ENCODE measurements at places on chromosomes 3 and 15.

DNA sequence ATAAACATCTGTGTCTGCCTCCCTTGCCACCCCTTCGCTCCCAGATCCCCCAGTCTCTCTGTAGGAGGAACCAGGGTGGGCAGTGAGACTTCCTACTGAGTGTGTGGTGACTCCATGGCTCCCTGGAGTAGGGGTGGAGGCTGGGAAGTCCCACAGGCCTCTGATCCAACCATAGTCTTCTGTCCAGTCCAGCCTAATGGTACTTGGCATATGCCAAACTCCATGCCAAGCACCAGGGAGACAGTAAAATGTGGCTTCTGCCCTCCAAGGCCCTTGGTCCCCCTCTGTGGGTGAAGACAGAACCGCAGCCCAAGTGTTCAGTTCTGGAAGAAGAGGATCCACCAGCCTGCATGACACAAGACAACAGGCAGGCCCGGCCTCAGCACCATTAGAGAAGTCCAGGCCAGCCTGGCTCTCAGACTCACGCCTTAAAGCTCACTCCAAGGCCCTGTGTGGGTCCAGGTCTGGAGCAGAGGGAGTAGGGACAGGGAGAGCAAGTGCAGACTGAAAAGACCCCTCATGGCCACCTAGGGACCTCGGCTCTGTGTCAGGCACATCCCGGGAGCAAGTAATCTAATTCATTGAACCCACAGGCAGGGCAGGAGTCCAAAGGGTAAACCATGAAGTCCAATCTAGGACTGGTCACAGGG, 112.7 kb downstream of the ETFA start:
- no peak for DNase-seq

- DNase-seq, result no peak
Observed at GRCh38 chr3:116135457-116136085, 309.7 kb downstream of the LSAMP start.

GRCh38 chr15:80823995-80824394, 44.8 kb downstream of the CEMIP start:
- DNase-seq, result no peak

DNA sequence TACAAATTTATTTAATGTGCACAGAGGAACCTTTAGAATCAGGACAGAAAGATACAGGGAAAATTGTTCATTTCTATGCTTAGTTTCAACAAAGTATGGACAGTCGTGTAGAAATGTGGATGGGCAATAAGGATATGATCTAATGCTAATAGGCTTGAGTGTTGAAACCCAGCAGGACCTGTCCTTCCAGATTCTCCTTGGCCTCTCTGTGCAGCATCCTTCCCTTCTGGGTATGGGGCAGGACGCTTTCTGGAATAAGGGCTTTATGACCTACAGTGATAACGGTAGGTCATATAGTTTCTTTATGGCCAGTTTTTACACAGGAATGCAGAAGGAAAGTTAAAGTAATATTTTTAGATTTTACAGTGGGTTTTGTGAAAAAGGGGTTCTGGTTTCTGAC, 698.1 kb downstream of the SI start:
- DNase-seq, result no peak

DNA sequence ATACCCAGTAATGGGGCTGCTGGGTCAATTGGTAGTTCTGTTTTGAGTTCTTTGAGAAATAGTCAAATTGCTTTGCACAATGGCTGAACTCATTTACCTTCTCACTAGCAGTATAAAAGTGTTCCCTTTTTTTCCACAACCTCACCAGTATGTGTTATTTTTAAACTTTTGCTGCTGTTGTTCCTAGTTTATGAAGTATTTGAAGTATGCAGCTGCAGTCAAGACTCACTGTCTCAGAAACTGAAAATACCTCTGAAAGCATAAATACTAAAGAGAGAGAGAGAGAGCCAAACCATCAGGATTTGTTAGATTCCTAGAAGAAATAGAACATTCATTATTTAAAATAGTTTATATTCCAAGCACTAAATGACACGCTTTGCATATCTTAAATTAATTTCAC, 764.2 kb downstream of the NTRK3 start:
- no peak for DNase-seq

GRCh38 chr3:133371181-133371580, 28.7 kb upstream of the BFSP2 start:
- no peak for DNase-seq

- DNase-seq, result no peak
Observed at GRCh38 chr3:118736107-118736506, 298.5 kb downstream of the IGSF11 start.

DNA sequence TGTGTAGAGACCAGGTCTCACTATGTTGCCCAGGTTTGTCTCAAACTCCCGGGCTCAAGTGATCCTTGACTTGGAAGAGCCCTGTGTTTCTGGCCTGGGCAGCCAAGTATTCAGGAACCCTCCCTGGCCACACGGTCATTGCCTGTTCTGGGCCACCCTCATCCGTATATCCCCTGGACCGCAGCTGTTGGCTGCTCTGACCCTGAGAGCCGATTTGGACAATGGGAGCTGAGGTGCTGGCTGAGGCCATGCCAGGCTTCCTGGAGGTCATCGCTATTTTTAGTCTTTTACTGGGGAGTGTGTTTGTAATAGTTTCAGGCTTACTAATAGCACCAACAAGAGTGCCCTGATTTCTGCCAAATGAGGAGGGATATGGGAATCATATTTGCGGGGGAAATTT, 60.7 kb downstream of the ADAMTS7 start:
- DNase-seq, result no peak

All from WTC11 (cell line).